Activated naive CD4-positive, alpha-beta T cell treated with anti-CD3 and anti-CD28 coated beads for 36 hours (primary cell): ENCODE measurements at places on chromosomes 11 and 22.
A peak's percentile ranks its signal among the peaks of the same experiment; 100 is the strongest.

DNA sequence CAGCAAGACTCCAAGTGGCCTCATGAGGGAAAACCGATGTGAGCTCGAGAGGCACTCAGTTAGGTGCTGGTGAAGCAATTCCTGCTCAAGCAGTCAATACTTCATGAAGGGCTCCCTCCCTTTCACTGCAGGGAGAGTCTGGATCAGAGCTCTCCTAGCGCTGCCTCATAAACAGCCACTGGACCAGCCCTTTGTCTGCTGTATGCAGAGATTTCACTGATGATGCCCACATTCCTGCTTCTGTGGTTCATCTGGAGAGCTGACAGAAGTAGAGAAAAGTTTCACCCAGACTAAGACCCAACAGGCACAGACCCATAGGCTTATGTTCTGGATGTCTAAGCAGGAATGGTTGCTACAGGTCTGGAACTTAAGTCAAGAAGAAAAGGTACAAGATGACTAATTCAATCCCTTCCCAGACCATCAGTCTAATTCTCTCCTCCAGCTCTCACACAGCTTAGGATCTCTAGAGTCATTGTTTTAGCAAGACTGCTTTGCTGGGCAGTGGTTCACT lies 4.0 kb downstream of the UCP2 start:
- no peak for DNase-seq

DNA sequence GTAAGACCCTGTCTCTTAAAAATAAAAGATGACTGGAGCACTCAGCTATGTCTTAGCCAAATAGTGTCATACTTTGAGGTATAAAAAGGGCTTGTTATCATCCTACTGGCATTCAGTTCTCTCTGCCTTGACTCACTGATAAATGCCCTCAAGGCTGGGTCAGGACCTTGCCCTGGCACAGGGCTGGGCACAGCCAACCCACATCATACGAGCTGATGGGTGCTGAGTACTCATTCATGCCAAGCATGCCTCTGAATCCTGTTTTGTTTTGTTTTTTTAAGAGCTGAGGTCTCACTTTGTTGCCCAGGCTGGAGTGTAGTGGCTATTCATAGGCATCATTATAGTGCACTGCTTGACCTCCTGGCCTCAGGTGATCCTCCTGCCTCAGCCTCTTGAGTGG lies 1.9 kb downstream of the SMTNL1 start:
- DNase-seq = no peak

DNA sequence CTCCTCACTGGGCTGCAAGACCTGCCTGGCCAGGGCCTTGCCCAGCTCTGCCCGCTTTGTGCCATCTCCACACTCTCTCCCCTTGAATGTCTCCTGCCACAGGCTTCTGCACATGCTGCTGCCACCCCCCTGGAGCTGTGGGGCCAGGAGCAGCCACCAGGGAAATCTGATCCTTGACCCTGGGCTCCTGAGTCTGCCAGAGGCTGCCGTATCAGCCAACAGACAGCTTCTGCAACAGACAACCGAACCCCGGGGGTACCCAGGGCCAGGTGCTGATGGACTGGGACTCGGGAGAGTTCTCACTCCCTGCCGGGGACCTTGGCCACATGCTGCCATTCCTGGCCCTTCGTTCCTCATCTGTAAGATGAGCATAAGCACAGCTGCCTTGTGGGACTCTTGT lies 3.3 kb upstream of the PPARA start:
- no peak for DNase-seq

- DNase-seq = no peak
Measured at GRCh38 chr22:47016631-47017030, 254.2 kb downstream of the TBC1D22A start.

- no peak for DNase-seq
Measured at GRCh38 chr22:30250039-30250565, 3.5 kb upstream of the LIF start.

GRCh38 chr22:46172522-46173110 lies 22.3 kb downstream of the PPARA start:
- DNase-seq = no peak

GRCh38 chr11:119782739-119783072 lies 53.7 kb upstream of the NECTIN1 start:
- no peak for DNase-seq

DNA sequence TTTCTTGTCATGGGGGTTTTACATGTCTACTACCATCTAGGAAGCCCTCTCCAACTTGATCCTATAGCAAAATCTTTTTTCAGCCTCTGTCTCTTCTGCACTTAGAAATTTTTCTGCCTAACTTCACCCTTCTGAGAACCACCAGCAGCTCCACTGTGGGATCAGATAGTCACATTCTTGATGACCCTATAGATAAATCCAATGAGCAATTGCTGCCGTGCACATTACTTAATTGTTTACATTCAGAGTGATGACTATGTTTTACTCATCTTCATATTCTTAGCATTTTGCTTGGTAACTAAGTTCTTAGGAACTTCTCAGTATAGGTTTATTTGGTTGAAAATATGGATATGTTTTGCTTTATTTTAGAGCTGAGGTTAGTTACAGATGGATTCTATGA lies 12.4 kb upstream of the ETS1 start:
- no peak for DNase-seq

DNA sequence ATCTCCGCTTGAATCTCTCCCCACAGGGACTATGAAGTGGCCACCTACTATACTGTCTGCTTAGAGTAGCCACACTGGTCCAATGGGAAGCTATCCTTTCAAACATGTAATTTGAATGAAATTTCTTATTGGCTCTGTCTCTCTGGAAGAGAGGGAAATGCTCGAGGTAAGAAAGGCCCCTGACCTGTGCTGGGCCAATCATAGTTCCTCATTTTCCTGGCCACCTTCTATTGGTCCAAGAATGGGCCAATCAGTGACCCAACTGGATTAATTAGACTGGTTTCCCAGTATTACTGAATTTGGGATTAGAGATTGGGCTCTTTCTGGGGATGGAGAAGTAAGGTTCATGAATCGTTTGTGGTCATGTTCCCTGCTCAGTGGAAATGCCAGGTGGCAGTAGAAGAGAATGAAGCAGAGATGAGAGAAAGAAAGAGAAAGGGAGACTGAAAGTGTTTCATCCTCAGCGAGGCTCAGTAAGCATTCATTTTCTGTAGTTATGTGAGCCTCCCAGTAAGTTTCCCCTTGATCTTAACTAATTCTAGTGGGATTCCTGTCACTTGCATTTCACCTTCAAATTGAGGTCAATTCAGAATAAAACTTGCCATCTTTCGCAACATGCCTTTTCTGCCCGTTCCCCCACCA lies 8.4 kb upstream of the MMP20 start:
- DNase-seq = no peak

DNA sequence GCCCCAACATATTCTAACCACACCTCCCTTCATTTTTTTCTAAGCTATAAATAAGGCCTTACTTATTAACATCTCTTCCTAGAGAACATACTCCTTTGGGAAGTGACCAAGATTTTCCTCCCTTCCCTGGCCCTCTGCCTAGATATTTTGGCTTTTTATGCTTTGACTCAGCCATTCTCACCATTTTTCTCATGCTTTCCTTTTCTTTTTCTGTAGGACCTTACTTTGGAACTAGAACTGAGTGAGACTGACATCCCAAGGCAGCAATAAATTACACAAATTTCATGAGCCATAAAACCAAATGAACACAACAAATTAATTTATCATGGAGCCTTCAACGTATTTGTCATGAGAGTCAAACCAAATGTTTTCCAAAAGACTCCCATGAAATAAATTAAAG lies 142.7 kb upstream of the CTSC start:
- DNase-seq = no peak

GRCh38 chr11:10322830-10323792 lies 18.2 kb downstream of the ADM start:
- DNase-seq = peak; percentile 69

DNA sequence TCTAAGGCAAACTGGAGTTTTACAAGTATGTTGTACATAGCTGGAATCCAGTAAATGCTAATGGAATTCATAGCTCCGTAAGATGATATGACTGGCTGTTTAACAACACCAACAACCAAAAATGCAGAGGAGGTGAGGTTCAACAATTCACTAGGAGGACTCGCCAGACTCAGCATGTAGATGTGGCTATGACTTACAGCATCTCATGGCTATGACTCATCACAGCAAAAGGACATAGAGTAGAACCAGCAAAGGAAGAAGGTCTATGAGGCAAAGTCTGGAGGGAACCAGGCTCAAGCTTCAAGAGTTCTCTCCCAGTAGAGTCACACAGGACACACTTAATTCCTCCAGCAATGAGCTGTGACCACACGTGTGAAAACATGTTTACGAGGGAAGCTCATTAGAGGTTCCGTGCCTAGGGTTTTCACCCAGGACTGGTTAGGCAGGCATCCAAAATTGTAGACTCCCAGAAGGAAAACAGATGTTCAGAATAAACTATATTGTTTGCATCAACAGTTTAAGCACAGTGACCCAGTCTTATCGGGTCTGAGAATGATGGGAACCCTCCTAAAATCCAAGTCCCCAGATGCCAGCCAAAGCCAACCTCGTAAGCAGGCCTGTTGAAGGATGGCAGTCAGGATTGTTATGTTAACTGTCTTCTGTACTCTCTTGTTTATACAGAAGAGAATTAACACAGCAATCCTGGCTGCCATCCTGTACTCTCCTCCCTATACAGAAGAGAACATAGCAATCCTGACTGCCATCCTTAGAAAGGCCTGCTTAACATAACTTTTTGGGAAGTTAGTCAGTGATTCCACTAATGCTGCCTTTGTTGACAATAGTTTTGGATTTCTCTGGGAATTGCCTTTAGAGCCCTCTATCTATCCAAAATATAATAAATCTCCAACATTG lies 116.6 kb downstream of the LARGE1 start:
- DNase-seq = no peak

GRCh38 chr11:62985041-62985750 lies 429 bp upstream of the SLC22A6 start:
- no peak for DNase-seq

GRCh38 chr11:19366992-19367709 lies 126.4 kb upstream of the E2F8 start:
- no peak for DNase-seq

- no peak for DNase-seq
Measured at GRCh38 chr22:28132466-28132865, 213.4 kb upstream of the PITPNB start.

- DNase-seq = no peak
Measured at GRCh38 chr22:37661160-37661924, 2.8 kb downstream of the PDXP start.

DNA sequence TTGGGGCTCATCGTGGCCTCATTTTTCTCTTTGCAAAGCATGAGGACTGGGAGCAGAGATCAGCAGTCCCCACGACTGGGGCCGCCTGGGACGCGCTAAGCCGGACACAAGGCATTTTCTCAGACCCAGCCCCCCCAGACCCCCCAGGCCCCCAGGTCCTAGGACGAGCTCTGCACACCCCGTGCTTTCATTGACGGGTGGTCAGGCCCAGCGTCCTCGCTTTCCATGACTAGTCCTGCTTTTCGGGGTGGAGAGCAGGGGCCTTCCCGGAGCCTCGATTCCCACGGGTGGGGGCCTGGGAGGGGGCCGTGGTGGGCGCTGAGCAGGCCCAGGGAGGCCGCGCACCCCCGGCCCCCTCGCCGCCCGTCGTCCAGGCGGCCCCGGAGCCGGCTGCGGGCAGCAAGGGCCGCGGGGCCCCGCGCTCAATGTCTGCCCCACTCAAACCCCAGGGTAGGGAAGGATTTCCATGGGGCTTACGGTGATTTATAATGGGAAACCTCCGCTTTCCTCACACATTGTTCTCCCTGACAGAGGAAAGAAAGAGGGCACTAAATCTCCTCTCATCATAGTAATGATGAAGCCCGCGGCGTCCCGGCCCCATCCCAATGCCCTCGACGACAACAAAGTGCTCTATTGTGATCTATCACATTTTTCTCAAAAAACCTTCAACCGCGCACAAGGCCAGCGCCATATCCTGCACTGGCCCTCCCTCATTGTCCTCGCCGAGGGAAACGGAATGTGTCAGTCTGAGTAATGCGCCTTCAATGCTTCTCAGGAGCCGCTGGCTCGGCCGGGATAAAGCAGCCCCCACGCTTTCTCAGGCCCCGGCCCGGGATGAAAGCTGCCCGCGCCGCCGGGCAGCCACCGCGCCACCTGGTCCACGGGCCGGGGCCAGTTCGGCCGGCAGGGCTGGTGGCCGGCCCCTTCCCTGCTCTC lies 10.4 kb upstream of the LINC01488 start:
- no peak for DNase-seq

DNA sequence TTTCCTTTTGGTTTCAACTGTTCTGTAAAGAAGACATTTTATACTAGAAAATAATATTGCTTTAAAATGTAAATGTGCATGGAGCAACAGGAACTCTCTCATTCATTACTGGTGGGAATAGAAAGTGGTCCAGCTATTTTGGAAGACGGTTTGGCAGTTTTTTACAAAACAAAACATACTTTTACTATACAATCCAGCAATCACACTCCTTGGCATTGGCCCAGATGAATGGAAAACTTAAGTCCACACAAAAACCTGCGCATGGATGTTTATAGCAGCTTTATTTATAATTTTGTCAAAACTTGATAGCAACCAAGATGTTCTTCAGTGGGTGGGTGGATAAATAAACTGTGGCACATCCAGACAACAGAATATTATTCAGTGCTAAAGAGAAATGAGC lies 49.9 kb upstream of the SEPTIN5 start:
- no peak for DNase-seq

- DNase-seq = no peak
Measured at GRCh38 chr22:33835265-33835664, 85.0 kb downstream of the LARGE1 start.

GRCh38 chr22:36201630-36202319 lies at the start of gene APOL4:
TSS of gene APOL4 (minus strand) at chr22:36201809. CDS start at chr22:36201734, 75 bp downstream.
- DNase-seq = no peak

GRCh38 chr22:40560994-40561515 lies 75.5 kb downstream of the MRTFA start:
- no peak for DNase-seq

- DNase-seq = no peak
Measured at GRCh38 chr11:101346591-101346990, 217.0 kb upstream of the PGR start.

DNA sequence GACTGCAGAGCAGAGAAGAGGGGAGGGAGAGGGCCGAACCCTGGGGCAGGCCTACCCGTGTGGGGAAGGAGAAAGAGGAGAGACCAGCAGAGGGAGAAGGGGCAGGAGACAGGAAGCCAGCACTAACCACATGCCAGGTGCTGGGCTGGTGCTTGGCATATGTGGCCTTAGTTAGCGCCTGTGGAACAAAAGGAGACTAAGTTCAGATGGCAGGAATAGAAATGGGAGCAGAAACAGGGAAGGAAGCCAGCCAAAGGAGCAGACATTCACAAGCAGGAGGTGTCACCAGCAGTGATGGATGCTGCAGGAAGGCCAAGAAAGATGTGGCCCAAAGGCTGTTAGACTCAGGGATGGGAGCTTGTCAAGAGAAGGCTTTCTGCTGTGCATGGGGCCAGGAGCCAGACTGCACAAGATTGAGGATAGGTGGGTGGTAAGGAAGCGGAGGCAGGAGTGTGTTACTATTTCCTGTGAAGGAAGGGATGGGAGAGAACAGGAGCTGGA lies 26.7 kb downstream of the TREH start:
- no peak for DNase-seq

GRCh38 chr11:72793076-72793424 lies 797 bp downstream of the STARD10 start:
- no peak for DNase-seq

- DNase-seq = no peak
Measured at GRCh38 chr11:104163100-104164027, 583 bp downstream of the PDGFD start.
